ENCODE measurements at places on chromosomes 1 and 21.

DNA sequence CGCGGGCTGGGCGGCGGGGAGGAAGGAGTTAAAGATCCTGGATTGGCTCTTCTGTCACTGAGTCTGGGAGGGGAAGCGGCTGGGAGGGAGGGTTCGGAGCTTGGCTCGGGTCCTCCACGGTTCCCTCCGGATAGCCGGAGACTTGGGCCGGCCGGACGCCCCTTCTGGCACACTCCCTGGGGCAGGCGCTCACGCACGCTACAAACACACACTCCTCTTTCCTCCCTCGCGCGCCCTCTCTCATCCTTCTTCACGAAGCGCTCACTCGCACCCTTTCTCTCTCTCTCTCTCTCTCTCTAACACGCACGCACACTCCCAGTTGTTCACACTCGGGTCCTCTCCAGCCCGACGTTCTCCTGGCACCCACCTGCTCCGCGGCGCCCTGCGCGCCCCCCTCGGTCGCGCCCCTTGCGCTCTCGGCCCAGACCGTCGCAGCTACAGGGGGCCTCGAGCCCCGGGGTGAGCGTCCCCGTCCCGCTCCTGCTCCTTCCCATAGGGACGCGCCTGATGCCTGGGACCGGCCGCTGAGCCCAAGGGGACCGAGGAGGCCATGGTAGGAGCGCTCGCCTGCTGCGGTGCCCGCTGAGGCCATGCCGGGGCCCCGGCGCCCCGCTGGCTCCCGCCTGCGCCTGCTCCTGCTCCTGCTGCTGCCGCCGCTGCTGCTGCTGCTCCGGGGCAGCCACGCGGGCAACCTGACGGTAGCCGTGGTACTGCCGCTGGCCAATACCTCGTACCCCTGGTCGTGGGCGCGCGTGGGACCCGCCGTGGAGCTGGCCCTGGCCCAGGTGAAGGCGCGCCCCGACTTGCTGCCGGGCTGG, at the start of gene NPR1:
NPR1 (plus strand) TSS at position 170 of the 818 bp plus-strand sequence; CDS start at position 591, 421 bp downstream.
- H3K4me1 ChIP-seq = peaks cover 11% of the 10 kb centered on the region
- H3K36me3 ChIP-seq = no peaks in the 10 kb centered on the region
- H3K4me3 ChIP-seq = peak within 1 kb of the TSS; percentile 59
- peak; percentile 90 for DNase-seq
- H3K27me3 ChIP-seq = peaks cover 47% of the 10 kb centered on the region

DNA sequence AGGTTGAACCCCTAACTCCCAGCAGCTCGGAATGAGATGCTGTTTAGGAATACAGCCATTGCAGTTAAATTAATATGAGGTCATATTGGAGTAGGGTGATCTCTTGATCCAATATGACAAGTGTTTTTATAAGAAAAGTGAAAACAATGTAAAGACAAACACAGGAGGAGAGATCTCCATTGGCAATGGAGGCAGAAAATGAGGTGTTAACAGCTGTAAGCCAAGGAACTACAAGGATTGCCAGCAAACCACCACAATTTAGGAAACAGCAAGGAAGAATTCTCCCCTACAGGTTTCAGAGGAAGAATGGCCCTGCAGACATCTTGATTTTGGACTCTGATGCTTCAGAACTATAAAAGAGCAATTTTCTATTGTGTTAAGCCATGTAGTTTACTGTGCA, 774.3 kb downstream of the MRPL39 start:
- DNase-seq = no peak
- no peaks in the 10 kb centered on the region for H3K4me1 ChIP-seq
- no peaks in the 10 kb centered on the region for H3K27me3 ChIP-seq
- no peaks in the 10 kb centered on the region for H3K36me3 ChIP-seq

DNA sequence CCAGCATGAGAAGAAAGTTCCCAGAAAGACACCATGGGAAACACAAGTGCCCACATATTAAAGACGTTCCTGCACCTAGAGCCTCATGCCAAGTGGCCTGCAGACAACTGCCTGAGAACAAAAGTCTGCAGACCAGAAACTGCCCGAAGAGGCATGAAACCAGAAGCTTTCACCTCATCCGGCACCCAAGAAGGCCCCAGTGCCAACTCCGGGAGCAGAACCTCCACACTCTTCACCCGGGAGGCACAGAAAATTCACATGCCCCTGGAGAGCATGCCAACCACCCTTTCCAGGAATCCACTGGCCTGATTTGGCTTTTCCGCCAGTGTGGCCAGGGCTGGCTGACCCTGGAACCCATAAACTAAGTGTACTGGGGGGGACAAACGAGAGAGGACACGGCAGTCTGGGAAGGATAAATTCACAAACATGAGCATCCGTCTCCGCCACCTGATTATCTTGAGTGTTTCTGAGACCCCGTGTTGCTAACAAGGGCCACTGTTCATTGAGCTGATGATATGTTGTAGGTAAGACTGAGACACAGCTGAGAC, 6.8 kb downstream of the TFF2 start:
- H3K4me3 ChIP-seq = no peak overlapping the region
- no peak for DNase-seq
- no peak overlapping the region for H3K27ac ChIP-seq
- no peaks in the 10 kb centered on the region for H3K27me3 ChIP-seq

DNA sequence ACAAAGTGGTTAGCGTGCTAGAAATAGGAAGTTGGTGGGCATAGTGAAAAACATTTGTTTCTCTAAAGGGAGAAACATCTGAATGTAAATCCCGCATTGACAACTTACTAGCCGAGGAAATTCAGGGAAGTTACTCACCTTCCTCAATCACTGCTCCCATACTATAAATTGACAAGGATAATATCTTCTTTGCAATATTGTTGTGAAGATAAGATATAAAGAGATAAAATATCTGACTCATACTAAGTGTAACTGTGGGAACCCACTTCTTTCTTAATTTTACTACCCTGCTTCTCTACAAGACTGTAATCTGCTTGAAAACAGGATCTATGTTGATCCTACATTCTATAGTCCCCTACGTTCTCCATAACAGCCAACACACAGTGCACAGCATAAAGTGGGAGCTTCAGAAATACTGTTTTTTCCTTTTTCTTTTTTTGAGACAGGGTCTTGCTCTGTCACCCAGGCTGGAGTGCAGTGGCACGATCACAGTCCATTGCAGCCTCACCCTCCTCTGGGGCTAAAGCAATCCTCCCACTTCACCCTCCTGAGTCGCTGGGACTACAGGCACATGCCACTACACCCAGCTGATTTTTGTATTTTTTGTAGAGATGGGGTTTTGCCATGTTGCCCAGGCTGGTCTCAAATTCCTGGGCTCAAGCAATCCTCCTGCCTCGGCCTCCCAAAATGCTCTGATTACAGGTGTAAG, 57.4 kb upstream of the C1orf21 start:
- H3K4me3 ChIP-seq = no peak overlapping the region
- H3K4me1 ChIP-seq = no peaks in the 10 kb centered on the region
- H3K27me3 ChIP-seq = peaks cover 15% of the 10 kb centered on the region
- no peaks in the 10 kb centered on the region for H3K36me3 ChIP-seq
- no peak overlapping the region for H3K27ac ChIP-seq

DNA sequence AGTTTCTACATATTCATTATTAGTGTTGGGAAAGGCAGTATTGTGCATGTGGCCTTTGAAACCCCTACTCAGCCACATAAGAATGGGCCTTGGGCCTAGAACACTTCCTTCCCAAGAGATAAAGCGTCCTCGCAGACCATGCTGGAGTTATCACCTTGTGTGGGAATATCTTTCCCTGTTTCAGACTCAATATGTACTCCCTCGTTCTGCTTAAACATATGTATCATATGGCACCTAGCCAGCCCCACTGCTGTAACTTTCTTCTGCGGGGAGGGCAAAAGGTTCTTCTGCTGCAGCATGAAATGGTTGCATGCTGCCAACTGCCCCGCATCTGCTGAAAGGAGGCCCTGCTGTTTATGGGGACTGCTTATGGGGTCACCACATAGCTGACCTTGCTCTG, 92.0 kb downstream of the CRB1 start:
- H3K4me1 ChIP-seq = no peaks in the 10 kb centered on the region
- no peaks in the 10 kb centered on the region for H3K36me3 ChIP-seq
- H3K27ac ChIP-seq = no peak overlapping the region
- no peaks in the 10 kb centered on the region for H3K27me3 ChIP-seq
- no peak overlapping the region for H3K4me3 ChIP-seq
- DNase-seq = no peak

- no peak overlapping the region for H3K27ac ChIP-seq
- H3K4me3 ChIP-seq = no peak overlapping the region
- H3K27me3 ChIP-seq = no peaks in the 10 kb centered on the region
- peaks cover 15% of the 10 kb centered on the region for H3K4me1 ChIP-seq
Measured at GRCh38 chr1:202078241-202078640, 44.5 kb upstream of the GPR37L1 start.

GRCh38 chr1:203706444-203706843, 58.5 kb upstream of the LAX1 start:
- peaks cover 7% of the 10 kb centered on the region for H3K4me1 ChIP-seq
- no peak for DNase-seq
- peaks cover 97% of the 10 kb centered on the region for H3K36me3 ChIP-seq
- no peaks in the 10 kb centered on the region for H3K27me3 ChIP-seq
- H3K4me3 ChIP-seq = no peak overlapping the region

DNA sequence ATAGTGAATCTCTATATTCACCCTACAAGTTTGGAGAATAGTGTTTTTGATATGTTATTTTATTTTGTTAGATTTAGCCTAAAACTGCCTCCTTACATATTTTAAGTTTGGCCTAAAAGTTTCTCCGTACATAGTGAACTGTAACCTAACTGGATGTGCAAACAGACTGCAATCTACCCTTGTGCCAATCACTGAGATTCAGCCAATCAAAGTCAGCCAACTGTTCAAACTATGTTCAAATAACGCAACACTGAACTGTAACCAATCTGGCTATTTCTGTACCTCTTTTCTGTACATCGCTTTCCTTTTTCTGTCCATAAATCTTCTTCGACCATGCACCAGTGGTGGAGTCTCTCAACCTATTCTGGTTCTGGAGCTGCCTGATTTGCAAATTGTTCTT, 11.8 kb upstream of the DMRTB1 start:
- H3K27me3 ChIP-seq = no peaks in the 10 kb centered on the region
- no peaks in the 10 kb centered on the region for H3K36me3 ChIP-seq
- H3K4me1 ChIP-seq = peaks cover 17% of the 10 kb centered on the region
- no peak overlapping the region for H3K27ac ChIP-seq
- DNase-seq = no peak
- no peak overlapping the region for H3K4me3 ChIP-seq

GRCh38 chr1:217076902-217077301, 353.7 kb upstream of the ESRRG start:
- H3K27ac ChIP-seq = no peak overlapping the region
- H3K4me3 ChIP-seq = no peak overlapping the region
- no peaks in the 10 kb centered on the region for H3K4me1 ChIP-seq
- no peak for DNase-seq
- H3K36me3 ChIP-seq = no peaks in the 10 kb centered on the region
- H3K27me3 ChIP-seq = no peaks in the 10 kb centered on the region

All from osteoblast (primary cell).